ENCODE measurements at places on chromosomes 4 and X.

- no peak for DNase-seq
Observed at GRCh38 chrX:148865277-148866210, 365.1 kb downstream of the AFF2 start.

- no peak for DNase-seq
Observed at GRCh38 chr4:37463033-37463856, 218.7 kb downstream of the NWD2 start.

DNA sequence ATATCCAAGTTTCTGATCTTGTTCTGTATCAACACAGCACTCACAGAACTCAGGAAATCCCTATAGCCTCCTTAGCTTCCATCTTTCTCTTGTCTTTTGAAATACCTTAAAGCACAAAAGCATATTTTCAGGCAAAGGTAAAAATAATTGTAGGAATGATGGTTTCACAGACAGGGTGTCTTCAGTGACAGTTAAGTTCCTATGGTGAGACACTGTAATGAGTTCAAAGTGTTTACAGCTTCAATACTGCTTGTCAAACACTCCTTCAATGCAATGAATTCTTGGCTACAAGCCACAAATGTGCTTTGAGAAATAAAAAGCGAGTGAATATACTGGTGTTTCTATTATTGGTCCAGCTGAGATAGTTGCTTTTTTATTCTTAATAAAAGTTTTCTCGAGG, 466.0 kb downstream of the DMD start:
- peak; percentile 11 for DNase-seq

GRCh38 chrX:21885568-21885967, 29.8 kb downstream of the YY2 start:
- DNase-seq = no peak

- DNase-seq = peak; percentile 76
Observed at GRCh38 chr4:47692691-47693090, 145.2 kb downstream of the CORIN start.

- no peak for DNase-seq
Observed at GRCh38 chrX:9670136-9670814, 95.4 kb downstream of the GPR143 start.

GRCh38 chr4:101035487-101035886, 311.8 kb downstream of the PPP3CA start:
- DNase-seq = no peak

- DNase-seq = no peak
Observed at GRCh38 chr4:158758703-158759102, 10.1 kb upstream of the FNIP2 start.

- peak; percentile 91 for DNase-seq
Observed at GRCh38 chrX:28920153-28920943, 333.1 kb downstream of the IL1RAPL1 start.

DNA sequence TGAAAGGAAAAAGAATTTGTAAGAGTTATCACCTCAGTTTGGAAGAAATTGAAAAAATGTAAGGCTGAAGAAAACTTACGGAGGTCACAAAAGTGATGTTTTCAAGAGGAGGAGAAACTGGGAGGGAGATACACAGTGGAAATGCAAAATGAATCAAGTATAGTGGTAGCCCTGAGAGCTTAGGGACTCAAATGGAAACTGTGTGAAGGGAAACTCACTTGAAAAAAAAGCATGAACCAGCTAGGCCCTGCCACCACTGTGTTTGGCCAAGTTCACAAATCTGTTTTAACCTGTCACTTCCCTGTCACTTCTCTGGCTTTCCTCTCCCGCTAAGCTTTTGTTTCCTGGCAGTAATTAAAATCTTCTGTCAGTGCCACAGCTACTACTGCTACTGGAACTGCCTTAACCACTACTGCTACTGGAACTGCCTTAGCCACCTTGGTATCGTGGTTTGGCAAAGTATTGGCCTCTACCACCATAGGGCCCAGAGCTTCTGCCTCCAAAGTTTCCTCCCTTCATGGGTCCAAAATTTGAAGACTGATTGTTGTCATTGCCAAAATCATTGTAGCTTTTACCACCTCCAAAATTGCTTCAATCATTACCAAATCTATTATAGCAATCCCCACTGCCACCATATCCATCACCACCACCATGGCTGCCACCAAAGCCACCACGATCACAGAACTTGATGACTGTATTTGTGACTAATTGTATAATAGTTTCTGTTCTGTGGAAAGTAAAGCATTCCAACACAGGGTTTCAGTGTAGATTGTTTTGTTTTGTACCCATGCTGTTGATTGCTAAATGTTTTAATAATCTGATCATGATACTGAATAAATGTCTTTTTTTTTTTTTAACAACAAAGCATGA, 41.5 kb downstream of the SMARCA5 start:
- no peak for DNase-seq

- no peak for DNase-seq
Observed at GRCh38 chrX:40385682-40386081, 195.1 kb upstream of the ATP6AP2 start.

- DNase-seq = no peak
Observed at GRCh38 chr4:654503-654845, 19.6 kb downstream of the ATP5ME start.

DNA sequence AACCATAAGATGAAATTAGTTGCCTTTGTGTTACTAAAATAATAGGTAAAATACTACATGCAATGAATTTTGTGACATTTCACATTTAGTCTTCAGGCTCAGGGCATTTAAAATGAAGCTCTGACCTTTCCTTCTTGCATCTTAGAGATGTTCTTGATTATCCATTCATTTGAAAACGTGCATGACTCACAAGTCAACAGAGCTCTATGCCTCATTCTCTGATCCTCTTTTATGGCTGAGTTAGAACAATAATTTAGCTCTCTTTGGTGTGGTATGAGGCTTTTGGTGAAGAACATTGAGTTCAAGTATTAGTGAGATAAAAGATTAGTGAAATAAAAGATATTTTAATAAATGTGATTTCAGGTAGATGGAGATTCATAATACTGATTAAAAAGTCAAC, 66.5 kb downstream of the TIGD2 start:
- DNase-seq = no peak

GRCh38 chr4:123817025-123817688, 420.6 kb downstream of the SPRY1 start:
- no peak for DNase-seq

- DNase-seq = no peak
Observed at GRCh38 chr4:8398347-8398746, 42.2 kb downstream of the ACOX3 start.

GRCh38 chr4:19194672-19195071, 1057.0 kb upstream of the SLIT2 start:
- DNase-seq = no peak

DNA sequence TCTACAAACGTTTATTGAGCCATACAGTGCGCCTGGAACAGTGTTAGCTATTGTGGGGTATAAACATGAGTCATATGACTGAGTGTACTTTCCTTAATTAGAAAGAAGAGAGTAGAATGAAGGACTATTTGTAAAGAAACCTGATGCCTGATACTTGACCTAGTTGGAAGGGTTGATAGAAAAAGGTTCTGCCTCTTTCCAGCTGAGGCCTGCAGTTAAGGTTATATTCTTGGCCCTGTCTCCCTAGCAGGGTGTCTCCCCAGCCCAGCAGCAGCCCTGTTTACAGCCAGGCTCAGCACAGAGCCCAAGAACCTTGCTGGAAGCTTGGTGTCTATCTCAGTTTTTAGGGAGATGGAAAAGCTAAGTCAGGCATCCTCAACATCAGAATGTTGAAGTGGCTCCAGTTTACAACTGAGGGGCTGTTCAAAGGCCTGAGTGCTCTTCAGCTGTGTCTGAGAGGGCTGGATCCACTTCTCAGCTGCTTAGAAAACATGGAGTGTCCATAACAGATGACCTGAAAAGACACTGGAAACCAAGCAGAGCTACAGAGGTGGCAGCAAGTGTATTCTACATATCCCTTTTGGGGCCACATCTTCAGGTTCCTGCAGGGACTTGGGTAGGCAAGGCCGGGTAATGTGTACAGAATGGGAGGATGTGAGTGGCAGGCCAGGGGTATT, 21.6 kb downstream of the NYX start:
- DNase-seq = peak; percentile 77

- DNase-seq = no peak
Observed at GRCh38 chrX:86348669-86349068, 200.4 kb downstream of the DACH2 start.

- no peak for DNase-seq
Observed at GRCh38 chr4:168451744-168452390, 28.4 kb downstream of the DDX60L start.

- no peak for DNase-seq
Observed at GRCh38 chr4:85656759-85657505, 182.0 kb downstream of the ARHGAP24 start.

DNA sequence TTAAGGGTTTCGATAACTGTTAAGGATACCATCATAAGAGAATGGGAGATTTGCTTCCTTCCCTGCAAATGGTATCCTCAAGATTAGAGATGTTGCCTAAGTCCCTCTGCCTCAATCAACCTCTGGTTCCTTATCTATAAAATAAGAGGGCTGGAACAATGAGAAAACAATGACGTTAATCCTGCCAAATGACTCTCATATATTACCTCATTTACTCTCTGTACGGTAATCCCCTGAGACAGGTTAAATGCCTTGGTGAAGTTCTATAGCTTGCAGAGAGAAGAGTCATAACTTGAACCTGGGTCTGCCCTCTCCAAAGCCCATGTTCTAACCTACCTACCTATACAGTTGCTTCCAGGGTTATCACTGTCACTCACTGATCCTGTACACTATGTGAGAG, 100.2 kb upstream of the OTUD4 start:
- no peak for DNase-seq

DNA sequence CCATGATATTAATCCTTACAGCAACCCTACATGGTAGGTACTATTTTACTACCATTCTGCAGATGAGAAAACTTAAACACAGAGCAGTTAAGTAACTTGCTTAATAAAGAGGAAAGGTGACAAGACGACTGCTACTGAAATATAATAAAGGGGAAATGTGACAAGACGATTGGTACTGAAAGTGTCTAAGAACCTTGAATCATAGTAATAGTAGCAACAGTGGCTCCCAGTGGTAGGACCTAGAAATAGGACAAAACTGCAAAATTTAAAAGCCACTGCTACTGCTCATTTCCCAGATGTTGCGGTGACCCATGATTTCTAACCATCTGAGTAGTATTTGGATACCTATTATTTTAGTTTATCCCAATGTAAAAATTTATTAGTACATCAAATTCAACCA, 89.5 kb downstream of the TASL start:
- peak; percentile 15 for DNase-seq

DNA sequence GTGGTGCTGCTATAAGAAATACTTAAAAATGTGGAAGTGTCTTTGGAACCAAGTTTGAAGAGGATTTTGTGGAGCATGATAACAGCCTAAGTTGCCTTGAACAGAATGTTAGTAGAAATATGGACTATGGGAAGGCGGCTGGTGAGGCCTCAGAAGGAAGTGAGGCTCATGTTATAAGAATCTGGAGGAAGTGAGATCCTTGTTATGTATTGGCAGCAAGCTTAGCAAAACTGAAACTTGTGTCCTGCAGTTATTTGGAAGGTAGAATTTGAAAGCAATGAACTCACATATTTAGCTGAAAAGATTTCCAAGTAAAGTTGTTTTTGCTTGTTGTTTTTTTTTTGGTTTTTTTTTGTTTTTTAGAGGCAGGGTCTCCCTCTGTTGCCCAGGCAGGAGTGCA, 13.6 kb upstream of the MED14 start:
- no peak for DNase-seq

GRCh38 chr4:71133491-71133890, 140.0 kb downstream of the DCK start:
- DNase-seq = no peak

GRCh38 chrX:100700809-100701208, 31.1 kb downstream of the SYTL4 start:
- no peak for DNase-seq

- peak; percentile 2 for DNase-seq
Observed at GRCh38 chr4:11546391-11547175, 117.9 kb upstream of the HS3ST1 start.

DNA sequence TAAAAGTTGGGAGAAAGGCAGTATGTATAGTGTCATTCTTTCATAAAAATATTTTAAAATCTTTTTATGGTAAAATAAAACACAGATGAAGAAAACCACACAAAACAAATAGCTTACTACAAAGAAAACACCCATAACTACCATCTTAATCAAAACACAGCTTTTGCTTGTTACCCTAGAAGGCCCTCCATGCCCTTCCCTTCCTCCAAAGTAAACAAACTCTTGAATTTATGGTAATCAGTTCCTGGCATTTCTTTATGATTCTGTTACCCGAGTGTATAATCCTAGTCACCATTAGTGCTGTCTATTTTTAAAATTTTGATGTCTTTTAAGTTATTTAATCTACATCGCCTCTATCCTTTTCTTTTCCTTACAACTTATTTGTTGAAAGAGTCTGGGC, 170.9 kb downstream of the APBB2 start:
- DNase-seq = no peak

GRCh38 chr4:186191200-186192065, at the start of gene CYP4V2:
Gene CYP4V2, plus strand, starts transcription at chr4:186191567. Its CDS starts 257 bp downstream, at chr4:186191824.
- peak; percentile 66 for DNase-seq

- DNase-seq = peak; percentile 19
Observed at GRCh38 chr4:108166441-108167315, 2.1 kb downstream of the LEF1 start.

DNA sequence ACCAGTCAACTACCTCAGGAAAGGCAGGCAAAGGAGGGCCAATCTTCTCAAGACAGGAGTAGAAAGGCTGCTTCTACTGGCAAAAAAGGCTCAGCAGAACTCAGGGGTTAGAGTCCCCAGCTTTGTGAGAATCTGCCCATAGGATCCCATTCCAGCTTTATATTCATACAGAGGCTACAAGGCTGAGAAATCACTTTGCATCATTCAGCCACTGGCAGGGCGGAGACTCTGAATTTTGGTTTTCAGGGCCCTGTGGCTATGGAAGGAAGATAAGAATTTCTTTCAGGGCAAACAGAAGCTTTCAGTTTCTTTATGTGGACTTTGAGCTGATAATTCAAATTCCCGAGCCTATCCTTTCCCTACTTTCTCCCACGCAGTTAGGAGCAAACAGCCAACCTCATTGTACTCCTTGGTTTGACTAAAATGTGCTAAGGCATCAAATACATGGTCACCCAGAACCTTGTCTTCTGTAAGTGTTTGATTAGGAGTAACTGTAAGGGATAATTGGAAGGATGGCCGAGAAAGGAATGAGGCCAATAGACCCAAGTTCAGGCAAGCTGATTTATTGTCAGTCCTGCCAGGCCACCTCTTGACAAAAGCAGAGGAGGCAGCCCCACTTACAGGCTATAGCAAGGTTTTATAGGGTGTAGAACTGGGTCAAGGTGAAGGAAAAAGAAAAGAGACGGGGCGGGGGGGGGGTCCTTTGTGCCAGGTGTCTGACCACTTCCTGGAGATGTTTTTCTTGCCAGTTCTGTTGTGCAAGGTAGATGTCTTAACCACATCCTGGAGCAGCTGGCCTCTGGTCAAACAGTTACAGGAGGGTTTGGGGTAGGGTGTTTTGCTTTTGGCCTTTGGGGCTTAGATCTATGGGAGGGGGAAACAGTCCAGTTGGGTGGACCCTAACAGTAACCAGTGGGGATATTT, 165.3 kb upstream of the PPP1R2C start:
- no peak for DNase-seq

GRCh38 chrX:154775419-154776349, 13.0 kb downstream of the DKC1 start:
- DNase-seq = no peak

GRCh38 chr4:89000382-89000781, 56.6 kb downstream of the FAM13A start:
- no peak for DNase-seq
